Stimulated activated CD4-positive, alpha-beta T cell treated with anti-CD3 and anti-CD28 coated beads, Interleukin-4, amount 100 ng/mL, for 4 hours (primary cell): ENCODE measurements at places on chromosomes 6 and 20.

DNA sequence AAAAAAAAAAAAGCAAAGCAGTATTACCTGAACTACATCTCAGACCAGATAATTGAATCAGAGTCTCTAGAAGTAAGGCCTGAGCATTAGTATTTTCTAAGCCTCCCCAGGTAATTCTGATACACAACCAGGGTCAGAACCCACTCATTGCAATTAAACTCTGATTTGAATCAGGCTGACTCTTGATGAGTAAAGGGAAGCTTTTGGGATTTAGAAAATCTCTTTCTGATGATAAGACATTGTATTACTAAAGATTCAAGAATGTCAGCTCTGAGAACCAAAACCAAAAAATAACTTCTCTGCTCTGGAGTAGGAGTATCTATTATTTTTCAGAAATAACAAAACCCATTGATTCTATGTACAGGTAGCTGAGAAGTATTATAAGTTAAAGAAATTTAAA is 100.1 kb upstream of the COL21A1 start:
- no peak for DNase-seq

DNA sequence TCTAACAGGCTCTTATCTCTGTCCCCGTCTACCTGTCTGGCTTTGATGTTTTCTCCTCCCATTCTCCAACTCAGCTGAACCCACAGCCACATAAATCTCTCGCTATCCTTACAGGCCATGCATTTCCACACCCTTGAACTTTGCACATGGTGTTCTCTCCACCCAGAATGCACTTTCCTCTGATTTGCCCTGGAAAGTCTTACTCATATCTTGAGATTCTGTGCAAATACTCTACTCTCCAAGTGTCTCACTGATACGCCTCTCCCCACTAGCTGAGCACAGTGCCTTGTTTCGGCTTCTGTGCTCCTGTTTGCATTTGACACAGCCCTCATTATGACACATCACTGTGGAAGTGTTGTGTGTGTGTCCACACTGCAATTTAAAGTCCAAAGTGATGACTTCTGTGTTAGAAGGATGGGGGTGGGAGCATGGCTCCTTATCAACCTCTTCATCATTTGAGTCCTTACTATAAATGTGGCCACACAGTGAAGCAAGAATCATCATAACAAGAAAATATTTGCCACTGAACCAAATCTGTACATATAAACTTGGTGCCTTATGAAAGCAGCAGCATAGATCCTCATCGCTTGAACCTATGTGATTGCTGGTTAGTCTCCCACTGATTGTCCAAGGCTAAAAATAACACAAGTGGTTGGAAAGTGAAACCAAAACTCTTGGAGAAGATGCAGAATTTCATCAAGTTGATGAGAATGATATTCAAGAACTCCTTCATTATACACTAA is 5.5 kb upstream of the PRELID3B start:
- no peak for DNase-seq

GRCh38 chr6:161235776-161236633 is 37.9 kb downstream of the AGPAT4 start:
- no peak for DNase-seq

- no peak for DNase-seq
Measured at GRCh38 chr6:142804490-142804889, 140.5 kb downstream of the HIVEP2 start.

- no peak for DNase-seq
Measured at GRCh38 chr6:39357998-39358686, 35.6 kb upstream of the KCNK16 start.

GRCh38 chr6:121748376-121748775 is 312.9 kb downstream of the GJA1 start:
- DNase-seq, result no peak

GRCh38 chr6:96889146-96889545 is 8.5 kb downstream of the NDUFAF4 start:
- no peak for DNase-seq

DNA sequence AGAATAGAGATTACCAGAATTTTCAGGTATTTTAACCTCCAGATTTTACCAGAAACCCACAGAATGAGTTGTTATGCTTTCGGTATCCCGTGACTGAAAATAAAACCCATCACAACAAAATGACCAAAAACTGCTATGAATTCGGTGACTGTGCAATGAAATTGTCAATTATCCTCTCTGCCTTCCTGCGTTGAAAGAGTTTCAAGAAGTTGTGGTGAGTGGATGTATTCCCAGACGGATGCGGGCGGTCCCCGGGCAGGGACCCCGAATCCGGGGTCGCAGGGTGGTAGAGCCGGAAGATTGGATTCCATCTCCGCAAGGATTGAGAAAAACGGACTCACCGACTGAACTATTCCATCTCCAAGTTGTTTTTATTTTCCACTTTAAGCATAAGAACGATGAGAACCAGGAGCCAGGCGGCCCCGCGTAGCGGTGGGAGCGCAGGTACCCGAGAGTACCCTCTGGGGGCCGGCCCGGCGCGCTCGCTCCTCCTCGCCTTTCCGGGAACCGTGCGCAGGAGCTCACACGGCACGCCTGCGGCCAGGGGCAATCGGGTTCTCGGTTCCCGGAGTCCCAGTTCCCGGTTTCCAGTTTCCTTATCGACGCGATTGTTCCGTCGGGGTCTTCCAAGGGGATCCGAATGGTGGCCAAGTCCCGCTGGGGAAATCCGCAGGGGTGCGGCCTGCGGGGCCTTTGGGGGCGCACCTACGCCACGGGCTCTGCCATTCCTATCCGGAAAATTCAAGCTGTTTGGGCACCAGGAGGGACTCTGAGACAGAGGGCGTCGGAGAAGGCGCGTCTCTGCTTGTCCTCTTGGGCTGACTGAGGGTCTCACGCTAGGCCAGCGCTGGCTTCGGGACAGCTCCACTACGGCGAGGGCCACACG is 104.9 kb upstream of the PRDM1 start:
- peak; percentile 9 for DNase-seq

GRCh38 chr6:84136364-84137050 is 90.9 kb downstream of the CEP162 start:
- no peak for DNase-seq

DNA sequence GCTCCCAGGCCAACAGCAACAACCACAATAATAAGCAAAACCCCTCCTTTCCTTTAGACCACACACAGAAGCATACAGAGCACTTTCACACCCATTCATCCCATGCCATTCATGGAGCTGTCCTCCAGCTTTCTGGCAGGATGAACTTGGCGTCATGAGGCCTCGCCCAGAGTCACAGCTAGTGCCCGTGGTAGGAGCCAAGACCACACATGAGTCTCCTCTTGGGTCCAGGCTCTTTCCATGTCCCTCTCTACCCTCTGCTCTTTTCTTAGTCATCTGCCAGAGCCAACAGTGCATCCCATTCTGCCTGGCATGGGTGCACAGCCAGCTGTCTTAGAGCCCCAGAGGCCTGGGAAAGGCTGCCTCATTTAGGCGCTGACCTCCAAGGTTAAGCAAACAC is 1.8 kb upstream of the TGM3 start:
- DNase-seq, result no peak

DNA sequence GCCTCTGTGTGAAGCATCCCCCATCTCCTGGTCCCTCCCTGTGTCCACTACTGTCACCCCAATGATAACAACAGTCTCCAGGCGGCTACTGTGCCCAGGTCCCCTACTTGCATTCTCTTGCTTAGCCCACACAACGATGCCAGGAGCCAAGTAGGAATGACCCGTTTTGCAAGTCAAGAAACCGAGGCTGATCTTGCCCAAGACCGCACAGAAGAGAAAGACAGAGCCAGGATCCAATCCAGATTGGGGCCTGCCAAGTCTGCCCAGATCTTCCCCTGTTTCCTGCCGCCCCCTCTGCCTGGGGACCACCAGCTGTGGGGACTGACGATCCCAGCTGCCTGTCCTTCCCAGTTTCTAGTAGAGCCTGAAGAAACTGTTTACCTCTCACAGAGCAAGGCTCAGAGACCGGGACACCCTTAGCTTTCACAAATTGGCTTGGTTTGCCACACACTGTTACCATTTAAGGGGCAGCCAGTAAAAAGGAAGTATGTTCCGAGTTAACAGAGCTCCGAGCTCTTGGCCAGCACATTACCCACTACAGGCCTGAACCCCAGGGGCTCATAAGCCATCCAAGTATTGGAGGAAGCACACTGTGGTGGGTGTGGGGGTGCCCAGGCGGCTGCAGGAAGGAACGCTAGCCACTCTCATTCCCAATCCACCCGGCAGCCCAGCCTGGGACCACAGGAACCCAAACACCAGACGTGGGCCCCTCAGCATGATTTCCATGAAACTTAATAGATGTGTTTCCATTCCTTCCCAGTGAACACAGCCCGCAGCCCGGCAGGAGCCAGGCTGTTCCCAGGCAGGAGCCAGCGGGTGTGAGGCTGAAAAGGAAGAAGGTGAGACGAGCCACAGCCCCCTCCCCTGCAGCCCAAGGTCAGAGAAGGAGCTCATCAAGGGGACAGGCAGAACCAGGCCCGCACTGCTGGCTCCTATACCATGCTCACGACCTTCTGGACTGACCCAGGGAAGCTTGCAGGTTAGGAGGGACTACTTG is 7.9 kb downstream of the KIAA1755 start:
- DNase-seq, result no peak

GRCh38 chr6:19413323-19413722 is 423.8 kb upstream of the ID4 start:
- DNase-seq, result no peak

GRCh38 chr6:56692523-56693245 is 50.0 kb upstream of the DST start:
- DNase-seq, result no peak

GRCh38 chr20:40431611-40432010 is 257.4 kb downstream of the MAFB start:
- DNase-seq, result no peak

- peak; percentile 19 for DNase-seq
Measured at GRCh38 chr6:25369433-25370177, 90.4 kb downstream of the CARMIL1 start.

- no peak for DNase-seq
Measured at GRCh38 chr6:150567823-150568383, 31.8 kb upstream of the PLEKHG1 start.

GRCh38 chr6:85322446-85323105 is 127.3 kb upstream of the NT5E start:
- no peak for DNase-seq

GRCh38 chr6:3001773-3002293 is 2.1 kb downstream of the NQO2 start:
- DNase-seq, result no peak

DNA sequence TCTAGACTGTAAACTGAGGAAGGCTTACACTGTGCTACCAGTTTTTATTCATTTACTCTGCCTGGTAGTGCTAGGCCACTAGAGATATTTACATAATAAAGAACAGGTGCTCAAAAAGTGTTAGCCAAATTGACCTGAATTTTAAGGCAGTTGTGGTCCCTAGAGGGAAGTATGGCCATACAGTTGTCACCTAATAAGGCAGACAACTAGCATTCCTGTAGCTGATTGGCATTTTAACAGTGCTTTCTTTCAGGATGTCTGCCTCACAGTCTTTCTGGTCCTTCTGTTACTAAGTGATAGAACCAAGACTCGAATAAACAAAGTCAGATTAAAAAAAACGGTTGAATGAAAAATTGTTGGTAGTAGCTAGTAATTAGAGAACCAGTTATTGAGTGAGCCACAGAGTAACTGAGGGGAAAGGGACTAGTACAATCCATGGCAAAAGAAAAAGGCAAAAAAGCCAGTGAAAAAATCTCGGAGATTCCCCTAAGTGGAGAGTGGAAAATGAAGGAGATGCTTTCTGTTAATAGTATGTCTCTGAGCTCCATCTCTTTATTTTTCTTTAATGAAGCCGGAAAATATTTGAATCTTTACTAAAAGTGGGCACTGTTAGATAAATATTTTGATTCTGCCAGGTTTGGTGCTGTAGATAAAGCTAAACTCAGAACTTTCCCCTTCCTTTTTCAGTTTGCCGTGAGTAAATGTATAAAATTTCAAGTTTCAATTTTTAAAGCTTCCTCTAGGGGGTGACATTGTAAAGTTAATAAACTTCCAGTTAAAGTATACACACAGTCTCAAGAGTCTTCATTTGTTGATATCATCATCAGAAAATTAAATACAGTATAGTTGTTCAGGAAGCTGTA is 9.1 kb downstream of the VTA1 start:
- no peak for DNase-seq

DNA sequence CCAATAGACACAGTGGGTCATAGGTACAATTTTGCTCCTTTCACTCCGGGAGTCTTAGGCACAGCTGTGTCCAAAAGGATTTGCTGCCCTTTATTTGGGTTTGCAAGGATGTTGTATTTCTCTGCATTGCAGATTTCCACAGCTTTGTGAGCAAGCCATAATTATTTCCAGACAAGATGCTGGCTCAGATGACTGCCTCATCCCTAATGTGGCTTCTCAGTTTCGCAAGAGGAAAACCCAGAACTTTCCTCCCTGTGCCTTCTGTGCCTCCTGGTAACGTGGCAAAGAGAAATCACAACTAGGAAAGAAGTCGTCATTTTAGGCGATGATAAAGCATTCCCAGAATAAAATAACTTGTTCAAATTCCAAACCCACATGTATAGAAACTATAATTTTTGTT is 33.7 kb downstream of the FAM50B start:
- DNase-seq, result no peak

DNA sequence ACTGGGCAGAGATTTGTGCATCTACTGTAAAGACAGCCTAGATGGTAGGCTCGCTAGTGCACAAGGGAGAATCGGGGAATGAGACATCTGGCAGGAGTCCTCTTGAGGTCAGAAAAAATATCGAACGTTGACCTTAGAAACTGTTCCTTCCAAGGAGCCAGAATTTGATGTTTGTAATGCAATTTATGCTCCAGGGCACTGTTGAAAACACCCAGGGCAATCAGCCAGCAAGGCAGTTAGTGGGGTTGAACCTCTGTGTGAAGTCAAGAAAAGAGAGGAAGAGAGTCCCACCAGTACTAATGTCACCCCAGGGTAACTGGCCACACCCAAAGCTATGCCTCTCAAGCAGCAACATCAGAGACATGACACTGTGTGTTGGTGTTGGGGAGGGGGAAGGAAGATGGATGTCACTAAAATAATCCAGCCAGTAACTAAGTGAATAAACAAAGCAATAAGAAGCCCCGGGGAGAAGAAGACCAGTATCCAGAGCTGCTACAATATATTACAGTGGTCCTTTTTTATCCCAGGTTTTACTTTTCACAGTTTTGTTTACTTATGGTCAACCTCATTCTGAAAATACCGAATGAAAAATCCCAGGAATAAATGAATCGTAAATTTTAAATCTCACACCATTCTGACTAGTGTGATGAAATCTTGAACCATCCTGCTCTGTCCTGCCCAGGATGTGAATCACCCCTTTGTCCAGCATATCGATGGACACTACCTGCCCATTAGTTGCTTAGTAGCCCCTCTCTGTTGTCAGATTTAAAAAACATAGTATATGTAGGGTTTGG is 32.9 kb upstream of the PDE10A start:
- DNase-seq, result no peak
